ENCODE measurements at places on chromosomes 1 and 21. TPM values are rescaled to one million over a fixed set of nuclear protein-coding genes. Genes with fewer than 3 reads are reported as not detected.
A peak's percentile ranks its signal among the peaks of the same experiment; 100 is the strongest.

Gene SPATC1L
- total RNA-seq, result 7.0 TPM

Gene CCDC30
- total RNA-seq, result 2.2 TPM

GRCh38 chr1:38045401-38046332, 926 bp downstream of the POU3F1 start:
- no peak for DNase-seq

- peak; percentile 74 for DNase-seq
Observed at GRCh38 chr1:161305867-161306519, 3.8 kb downstream of the MPZ start.

Gene PEX10
- total RNA-seq, result 15.8 TPM

DNA sequence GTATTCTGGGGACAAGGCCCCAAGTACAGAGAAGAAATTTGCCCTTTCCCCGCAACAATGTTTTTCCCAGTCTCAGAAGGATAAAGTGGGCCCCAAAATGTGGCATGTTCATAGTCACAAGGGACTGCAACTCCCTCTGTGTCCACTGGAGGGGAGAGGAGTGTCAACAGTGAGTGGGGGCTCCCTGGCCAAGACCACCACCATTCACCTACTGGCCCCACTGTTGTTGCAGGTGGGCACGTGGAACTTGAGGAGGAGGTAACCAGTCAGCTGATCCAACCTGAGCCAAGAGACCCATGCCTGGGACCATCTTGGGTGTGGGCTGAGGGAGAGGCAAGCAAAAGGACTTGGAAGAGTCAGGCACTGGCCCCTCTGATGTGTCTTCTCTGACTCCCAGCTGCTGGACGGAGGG, 777 bp downstream of the NUDT17 start:
- no peak for DNase-seq

GRCh38 chr1:242623119-242623518, 98.6 kb upstream of the PLD5 start:
- DNase-seq, result no peak

DNA sequence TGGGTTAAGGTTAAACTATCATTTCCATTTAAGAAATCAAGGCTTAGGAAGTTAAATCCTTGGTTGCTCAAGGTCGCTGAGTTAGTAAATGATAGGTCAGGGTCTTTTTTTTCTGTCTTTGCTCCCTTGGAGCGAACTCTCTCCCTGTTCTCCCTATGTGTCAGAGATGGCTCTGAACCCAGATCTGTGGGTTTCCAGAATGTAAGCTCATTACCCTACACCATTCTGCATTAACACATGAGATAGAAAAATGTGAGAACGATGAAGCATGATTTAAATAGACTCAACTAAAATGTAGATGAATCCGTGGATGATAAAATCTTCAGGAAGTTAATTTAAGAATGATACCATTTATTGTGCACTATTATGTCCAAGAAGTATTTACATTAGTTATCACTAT, 25.0 kb upstream of the ST6GALNAC3 start:
- no peak for DNase-seq

GRCh38 chr21:14751602-14752344, 205.7 kb upstream of the SAMSN1 start:
- no peak for DNase-seq

Gene ZFYVE9
- total RNA-seq, result 17.9 TPM

DNA sequence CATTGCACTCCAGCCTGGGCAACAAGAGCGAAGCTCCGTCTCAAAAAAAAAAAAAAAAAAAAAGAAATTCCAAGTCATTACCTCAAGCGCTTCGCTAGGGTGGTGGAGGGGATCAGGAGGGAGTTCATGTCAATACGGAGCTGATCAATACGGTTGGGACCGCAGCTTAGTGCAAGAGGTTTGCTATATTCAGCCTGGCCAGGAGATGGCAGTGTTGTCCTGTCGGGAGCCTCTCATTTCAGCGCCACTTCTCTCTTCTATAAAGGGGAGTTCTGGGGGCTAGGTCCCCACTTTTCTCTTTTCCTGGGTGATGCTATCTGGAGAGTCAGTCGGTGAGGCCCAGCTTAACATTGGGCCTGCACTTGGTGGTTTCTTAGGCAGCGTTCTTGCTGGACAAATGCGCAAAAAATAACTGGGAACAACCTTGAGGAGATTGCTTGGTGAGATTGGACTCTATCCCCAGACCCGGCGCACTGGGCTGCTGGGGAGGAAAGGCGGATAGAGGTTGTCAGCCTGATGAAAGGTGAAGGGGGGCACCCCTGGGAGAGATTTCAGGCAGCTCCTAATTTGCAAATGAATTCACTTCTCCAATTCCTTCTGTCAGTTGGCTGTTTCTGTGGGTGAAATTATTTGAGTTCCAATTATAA, 40.4 kb downstream of the KIAA0040 start:
- peak; percentile 38 for DNase-seq

- DNase-seq, result peak; percentile 54
Observed at GRCh38 chr1:197441999-197442414, 174.0 kb downstream of the CRB1 start.

Gene SLC39A1
- total RNA-seq, result 39.8 TPM

DNA sequence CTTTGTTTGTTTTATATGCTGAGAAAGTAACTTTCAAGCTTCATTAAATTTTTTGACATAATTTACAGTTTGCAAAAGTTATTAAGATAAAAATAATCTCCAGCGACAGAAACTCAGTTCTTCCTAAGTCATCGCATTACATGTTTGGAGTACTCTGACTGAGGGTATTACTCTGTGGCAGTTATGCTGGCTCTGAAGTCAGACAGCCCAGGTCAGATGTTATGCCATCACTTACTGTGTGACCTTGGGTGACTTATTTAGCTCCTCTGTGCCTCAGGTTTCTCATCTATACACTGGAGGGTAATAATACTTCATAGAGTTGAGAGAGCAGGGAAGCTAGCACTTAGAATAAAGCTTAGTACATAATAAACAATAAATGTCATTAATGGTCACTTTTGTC, 26.4 kb downstream of the PRKAA2 start:
- DNase-seq, result no peak

DNA sequence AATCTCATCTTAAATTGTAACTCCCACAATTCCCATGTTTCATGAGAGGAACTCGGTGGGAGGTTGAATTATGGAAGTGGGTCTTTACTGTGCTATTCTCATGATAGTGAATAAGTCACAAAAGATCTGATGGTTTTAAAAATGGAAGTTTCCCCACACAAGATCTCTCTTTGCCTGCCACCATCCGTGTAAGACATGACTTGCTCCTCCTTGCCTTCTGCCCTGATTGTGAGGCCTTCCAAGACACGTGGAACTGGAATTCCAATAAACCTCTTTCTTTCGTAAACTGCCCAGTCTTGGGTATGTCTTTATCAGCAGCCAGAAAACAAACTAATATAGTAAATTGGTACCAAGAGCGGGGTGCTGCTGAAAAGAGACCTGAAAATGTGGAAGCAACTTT, 761.6 kb upstream of the RGS18 start:
- DNase-seq, result no peak

- DNase-seq, result no peak
Observed at GRCh38 chr1:18284805-18285537, 177.4 kb downstream of the IGSF21 start.

- DNase-seq, result no peak
Observed at GRCh38 chr1:11779715-11780379, 17.9 kb downstream of the C1orf167 start.

DNA sequence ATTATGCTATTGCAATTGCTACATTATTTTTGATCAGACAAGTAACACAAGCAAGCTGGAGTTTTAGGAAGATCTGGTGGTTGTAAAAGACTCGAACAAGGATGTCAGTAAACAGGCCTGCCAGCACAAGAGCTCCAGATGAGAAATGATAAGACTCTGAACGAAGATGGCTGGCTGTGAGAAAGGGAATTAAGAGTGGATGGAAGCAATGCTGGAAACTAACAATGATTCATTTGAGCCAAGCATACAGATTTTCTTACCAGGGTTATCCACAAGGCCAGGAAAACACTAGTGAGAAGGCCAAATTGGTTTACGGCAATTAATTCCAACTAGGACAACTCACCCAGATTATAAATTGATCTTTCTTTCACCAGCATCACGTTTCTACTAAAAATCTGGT, 54.2 kb downstream of the NRIP1 start:
- DNase-seq, result no peak

Gene IVL
- total RNA-seq, result not detected

DNA sequence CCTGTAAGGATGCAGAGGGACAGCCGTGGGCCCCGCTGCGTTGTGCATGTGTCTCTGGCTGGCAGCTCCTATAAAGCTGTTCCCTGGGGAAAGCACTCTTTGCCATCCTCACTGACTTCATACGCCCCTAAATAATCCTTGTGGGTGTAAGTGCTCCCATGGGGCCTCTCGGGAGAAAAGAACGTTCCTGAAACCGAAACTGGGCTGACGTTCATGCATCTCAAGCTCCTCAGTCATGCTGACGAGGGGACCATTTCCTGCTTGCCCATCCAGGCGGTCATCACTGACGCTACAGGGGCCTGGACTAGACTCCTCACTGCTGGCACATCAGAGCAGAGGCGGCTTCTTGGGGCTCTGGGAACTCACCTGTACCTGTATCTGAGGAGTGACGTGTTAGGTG, 73.1 kb upstream of the USP24 start:
- DNase-seq, result no peak

GRCh38 chr1:248815407-248816034, 10.2 kb downstream of the SH3BP5L start:
- no peak for DNase-seq

DNA sequence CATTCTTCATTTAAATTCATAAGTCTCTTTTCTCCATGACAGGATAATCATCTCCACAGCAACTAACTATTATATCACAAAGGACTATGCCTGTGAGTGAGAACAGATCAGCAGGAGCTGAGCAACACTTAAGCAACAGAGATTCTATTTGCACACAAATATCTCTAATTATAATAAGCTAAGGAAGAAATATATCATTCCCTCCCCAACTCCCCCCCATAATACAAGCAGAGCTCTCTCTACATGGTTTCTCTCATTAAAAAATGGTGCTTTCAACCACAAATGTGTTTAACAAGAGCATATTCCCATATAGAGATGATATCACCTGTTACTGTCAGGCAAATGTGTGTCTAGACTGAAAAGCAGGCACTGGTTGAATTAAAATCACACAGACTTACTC, 34.5 kb upstream of the NIBAN1 start:
- no peak for DNase-seq

Gene TADA1
- 10.2 TPM for total RNA-seq

DNA sequence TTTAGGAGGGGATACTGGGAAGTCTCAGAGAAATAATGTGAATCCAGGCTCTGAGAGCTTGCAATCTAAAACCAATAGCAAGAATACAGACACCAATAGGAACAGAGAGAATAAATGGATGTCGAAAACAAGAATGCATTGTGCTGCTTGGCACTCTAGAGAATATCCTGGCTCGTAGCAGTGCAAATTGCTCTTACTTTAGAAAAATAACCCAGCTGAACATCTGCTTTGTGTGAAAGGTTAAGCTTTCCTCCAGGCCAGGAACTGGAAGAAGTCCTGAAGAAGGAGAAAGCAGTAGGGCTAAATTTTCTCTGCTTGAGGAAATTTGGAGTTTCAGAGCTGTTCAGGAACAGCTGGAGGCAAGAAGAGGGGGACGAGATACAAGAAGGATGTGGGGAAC, 382.3 kb downstream of the HHIPL2 start:
- DNase-seq, result no peak

Gene AKR7A3
- total RNA-seq, result 0.14 TPM

GRCh38 chr1:93623875-93624274, 57.8 kb downstream of the BCAR3 start:
- DNase-seq, result no peak

GRCh38 chr1:190303501-190303900, 174.2 kb downstream of the BRINP3 start:
- no peak for DNase-seq

- DNase-seq, result no peak
Observed at GRCh38 chr1:227140376-227140775, 177.9 kb downstream of the CDC42BPA start.

DNA sequence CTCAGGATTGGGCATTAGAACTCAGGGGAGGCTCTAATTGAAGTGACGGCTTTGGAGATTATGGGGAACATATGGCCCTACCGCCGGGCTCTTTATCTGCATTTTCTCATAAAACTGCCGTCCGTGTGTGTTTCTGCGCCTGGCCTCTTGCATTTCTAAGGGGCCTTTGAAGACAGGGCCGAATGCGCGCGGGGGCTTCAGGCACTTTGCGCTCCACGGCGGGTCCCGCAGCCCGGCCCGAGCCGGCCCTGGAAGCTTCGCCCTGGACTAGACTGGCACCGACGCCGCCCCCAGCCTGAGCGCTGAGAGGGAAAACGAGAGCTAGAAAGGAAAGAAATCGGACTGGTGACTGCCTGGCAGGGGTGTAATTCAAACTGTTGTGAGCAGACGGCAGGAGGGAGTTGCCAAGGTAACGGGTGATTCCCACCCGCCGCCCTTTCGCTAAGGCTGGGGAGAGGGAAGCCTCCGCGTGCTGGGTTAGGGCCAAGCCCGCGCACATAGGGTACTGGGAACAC, 120.7 kb downstream of the LMX1A start:
- DNase-seq, result no peak

DNA sequence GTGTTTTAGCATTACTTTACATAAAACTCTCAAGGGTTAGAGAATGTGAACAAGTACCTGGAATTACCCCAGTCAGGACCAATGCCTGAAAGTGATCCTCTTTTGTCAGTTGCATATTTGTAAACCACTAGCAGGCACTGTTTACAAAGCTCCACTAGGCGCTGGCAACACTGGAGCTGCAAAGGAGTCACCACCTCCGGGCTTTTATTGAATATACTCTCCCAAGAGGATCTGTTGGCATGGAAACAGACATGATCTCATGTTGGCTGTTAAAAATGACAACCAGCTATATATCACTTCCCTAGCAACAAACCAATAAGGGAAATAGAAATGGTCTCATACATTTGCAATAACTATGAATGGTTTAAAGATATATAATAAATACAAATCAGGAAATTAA, 116.0 kb downstream of the TTLL7 start:
- DNase-seq, result no peak

Gene BACH1
- total RNA-seq, result 38.3 TPM

DNA sequence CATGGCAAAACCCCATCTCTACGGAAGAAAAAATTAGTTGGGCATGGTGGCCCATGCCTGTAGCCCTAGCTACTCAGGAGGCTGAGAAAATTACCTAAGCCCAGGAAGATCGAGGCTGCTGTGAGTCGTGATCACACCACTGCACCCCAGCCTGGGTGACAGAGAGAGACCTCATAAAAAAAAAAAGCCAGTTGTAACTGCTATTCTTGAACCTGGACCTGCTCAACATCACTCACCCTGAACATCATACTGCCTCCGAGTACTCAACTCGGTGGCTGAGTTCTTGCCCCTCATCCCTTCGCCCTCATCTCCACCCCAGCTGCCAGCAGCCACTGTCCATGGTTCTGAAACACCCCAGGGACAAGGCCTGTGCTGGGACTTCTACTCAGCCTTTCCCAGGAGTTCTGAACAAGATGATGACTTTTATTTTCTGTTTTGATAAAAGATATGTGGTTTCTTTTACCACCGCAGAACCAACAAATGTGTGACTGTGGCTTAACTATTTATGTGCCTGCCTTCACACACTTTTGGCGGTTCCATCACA, 5.4 kb upstream of the DISP3 start:
- no peak for DNase-seq

DNA sequence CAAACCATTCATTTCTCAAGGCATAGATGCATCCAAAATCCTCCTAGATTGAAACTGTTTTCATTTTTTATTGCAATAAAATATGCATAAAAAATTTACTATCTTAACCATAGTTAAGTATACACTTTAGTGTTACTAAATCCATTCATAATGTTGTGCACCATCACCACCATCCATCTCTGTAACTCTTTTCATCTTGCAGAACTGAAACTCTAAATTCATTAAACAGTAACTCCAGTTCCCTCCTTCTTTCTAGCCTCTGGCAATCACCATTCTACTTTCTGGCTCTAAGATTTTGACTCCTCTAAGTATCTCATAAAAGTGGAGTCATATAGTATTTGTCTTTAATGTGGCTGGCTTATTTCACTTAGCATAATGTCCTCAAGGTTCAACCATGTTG, 236.8 kb downstream of the SMYD3 start:
- no peak for DNase-seq

Gene LHX4
- not detected for total RNA-seq

Data from left ventricle myocardium inferior (tissue), 1 donor.